Left ventricle myocardium inferior (tissue), 1 donor: ENCODE measurements at places on chromosomes 11 and 22. TPM values are rescaled to one million over a fixed set of nuclear protein-coding genes. Genes with fewer than 3 reads are reported as not detected.
A peak's percentile ranks its signal among the peaks of the same experiment; 100 is the strongest.

TMEM121B gene
- total RNA-seq = 1.5 TPM

DNA sequence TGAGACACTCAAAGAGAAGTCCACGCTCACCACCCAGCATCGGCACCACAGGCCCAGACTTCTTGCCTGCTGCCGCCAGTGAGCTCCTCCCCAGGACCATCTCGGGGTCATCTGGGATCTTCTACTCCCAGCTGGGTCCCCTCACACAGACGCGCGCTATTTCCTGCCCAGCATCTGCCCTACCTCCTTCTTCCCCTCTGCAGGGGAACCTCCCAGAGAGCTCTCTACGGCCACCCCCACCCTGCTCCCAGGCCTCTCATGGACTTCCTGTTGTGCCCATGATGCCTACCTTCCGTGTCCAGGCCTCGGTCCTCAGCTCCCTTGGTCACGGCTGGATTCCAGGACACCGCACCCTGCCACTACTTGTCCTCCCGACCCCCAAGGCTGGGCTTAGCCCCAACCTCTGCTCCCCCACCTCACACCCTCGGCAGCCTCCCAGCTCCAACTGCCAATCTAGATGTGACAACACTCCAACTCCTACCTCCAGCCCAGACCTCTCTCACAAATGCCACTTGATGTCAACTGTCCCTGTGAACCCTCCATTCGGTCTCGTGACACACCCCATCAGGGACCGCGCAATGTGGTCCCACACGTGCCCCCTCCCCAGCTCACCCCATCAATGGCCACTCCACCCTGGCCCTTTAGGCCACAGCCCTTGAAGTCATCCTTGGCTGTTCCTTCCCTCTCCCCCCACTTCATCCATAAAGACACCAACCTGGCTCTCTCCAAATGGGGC lies 45.3 kb downstream of the SGSM3 start:
- H3K36me3 ChIP-seq = peaks cover 64% of the 10 kb centered on the region
- H3K4me1 ChIP-seq = peaks cover 11% of the 10 kb centered on the region
- no peaks in the 10 kb centered on the region for H3K27me3 ChIP-seq
- peak overlapping the region; percentile 22 for H3K27ac ChIP-seq

- H3K4me1 ChIP-seq = peaks cover 59% of the 10 kb centered on the region
- H3K27ac ChIP-seq = peak overlapping the region; percentile 98
- H3K4me3 ChIP-seq = peak overlapping the region; percentile 80
- H3K27me3 ChIP-seq = no peaks in the 10 kb centered on the region
- no peaks in the 10 kb centered on the region for H3K36me3 ChIP-seq
Observed at GRCh38 chr22:21951931-21952465, 650 bp downstream of the PPM1F start.

OSBP2 gene
- 22.2 TPM for total RNA-seq

GRCh38 chr11:23283666-23284065 lies 423.4 kb upstream of the CCDC179 start:
- H3K36me3 ChIP-seq = no peaks in the 10 kb centered on the region
- no peak for DNase-seq
- H3K4me3 ChIP-seq = no peak overlapping the region
- H3K27ac ChIP-seq = no peak overlapping the region
- H3K27me3 ChIP-seq = no peaks in the 10 kb centered on the region
- no peaks in the 10 kb centered on the region for H3K4me1 ChIP-seq

P4HA3 gene
- total RNA-seq = 0.16 TPM
